ENCODE measurements at places on chromosomes 6 and 20.

DNA sequence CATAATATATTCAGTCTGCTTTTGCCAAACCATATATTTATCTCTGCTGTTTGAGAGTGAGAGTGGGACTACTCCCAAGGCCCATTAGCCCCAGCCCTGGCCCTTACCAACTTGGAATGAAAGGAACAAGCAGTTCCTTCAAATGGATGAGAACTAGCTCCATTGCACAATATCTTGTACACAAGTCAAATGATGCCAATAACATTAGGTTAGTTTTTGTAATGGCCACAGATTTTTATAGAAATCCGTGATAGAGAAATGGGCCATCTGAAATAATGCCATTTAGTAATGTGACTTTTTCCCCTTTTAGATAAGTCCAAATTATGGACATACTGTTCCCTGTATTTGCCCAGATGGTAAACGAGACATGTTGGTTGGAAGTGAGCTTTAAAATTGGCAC lies 117.0 kb downstream of the MAP3K7 start:
- DNase-seq: no peak
- no peaks in the 10 kb centered on the region for H3K36me3 ChIP-seq
- peaks cover 97% of the 10 kb centered on the region for H3K4me1 ChIP-seq
- H3K27me3 ChIP-seq: peaks cover 2% of the 10 kb centered on the region
- H3K27ac ChIP-seq: no peak overlapping the region
- H3K4me3 ChIP-seq: no peak overlapping the region

DNA sequence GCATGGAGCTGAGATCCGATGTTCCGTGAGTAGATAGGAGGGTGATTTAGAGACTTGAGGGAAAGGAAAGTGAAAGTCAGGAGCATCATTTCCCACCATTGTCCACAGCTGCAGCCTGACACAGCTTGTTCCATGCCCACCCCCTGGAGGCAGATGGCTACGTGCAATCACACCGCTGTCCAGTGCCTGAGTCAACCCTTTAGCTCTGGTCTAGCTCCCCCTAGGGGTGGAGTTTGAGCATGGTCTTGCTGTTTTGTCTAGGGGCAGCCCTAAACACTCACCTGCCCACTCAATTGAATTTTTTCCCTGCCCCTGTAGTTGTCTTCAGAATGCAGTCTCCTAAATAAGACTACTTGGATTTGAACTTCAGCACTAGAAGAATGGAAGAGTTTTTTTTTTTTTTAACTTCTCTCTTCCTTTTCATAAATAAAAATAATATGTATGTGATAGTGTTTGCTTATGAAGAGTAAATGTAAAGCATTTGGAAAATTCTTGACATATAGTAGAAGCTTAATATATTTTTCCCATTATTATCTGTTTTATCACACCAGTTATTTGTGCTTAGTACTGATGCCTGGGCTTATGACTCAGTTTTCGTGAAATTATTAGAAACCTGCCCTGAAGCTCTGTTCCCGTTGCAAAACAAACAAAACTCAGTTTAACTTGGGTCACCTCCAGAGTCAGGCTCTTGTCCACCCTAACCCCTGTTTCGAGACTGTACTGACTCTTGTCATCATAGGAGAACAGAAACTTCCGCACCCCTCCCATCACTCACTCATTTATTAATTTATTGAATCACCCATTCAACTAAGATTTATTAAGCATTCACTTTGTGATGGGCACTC lies 814.8 kb downstream of the MAFB start:
- H3K4me1 ChIP-seq: no peaks in the 10 kb centered on the region
- H3K36me3 ChIP-seq: no peaks in the 10 kb centered on the region
- H3K27ac ChIP-seq: no peak overlapping the region
- no peaks in the 10 kb centered on the region for H3K27me3 ChIP-seq
- peak; percentile 68 for DNase-seq

- H3K36me3 ChIP-seq: peaks cover 60% of the 10 kb centered on the region
- H3K27me3 ChIP-seq: no peaks in the 10 kb centered on the region
- DNase-seq: no peak
- H3K4me1 ChIP-seq: peaks cover 20% of the 10 kb centered on the region
- H3K27ac ChIP-seq: no peak overlapping the region
Measured at GRCh38 chr6:3005874-3006273, 6.2 kb downstream of the NQO2 start.

GRCh38 chr6:119109654-119110325 lies 31.3 kb upstream of the FAM184A start:
- peaks cover 27% of the 10 kb centered on the region for H3K4me1 ChIP-seq
- H3K4me3 ChIP-seq: no peak overlapping the region
- no peak overlapping the region for H3K27ac ChIP-seq
- DNase-seq: no peak
- no peaks in the 10 kb centered on the region for H3K36me3 ChIP-seq

- H3K4me1 ChIP-seq: peaks cover 31% of the 10 kb centered on the region
- no peaks in the 10 kb centered on the region for H3K27me3 ChIP-seq
- no peak for DNase-seq
- H3K36me3 ChIP-seq: peaks cover 53% of the 10 kb centered on the region
- H3K27ac ChIP-seq: no peak overlapping the region
Measured at GRCh38 chr6:47512872-47513271, 35.3 kb downstream of the CD2AP start.

GRCh38 chr6:28603891-28604290 lies 78.2 kb downstream of the GPX5 start:
- DNase-seq: no peak
- no peaks in the 10 kb centered on the region for H3K36me3 ChIP-seq
- peaks cover 35% of the 10 kb centered on the region for H3K27me3 ChIP-seq

All from activated CD4-positive, alpha-beta T cell treated with anti-CD3 and anti-CD28 coated beads for 36 hours (primary cell).